Amniotic stem cell (primary cell): ENCODE measurements at places on chromosomes 16 and 17.

DNA sequence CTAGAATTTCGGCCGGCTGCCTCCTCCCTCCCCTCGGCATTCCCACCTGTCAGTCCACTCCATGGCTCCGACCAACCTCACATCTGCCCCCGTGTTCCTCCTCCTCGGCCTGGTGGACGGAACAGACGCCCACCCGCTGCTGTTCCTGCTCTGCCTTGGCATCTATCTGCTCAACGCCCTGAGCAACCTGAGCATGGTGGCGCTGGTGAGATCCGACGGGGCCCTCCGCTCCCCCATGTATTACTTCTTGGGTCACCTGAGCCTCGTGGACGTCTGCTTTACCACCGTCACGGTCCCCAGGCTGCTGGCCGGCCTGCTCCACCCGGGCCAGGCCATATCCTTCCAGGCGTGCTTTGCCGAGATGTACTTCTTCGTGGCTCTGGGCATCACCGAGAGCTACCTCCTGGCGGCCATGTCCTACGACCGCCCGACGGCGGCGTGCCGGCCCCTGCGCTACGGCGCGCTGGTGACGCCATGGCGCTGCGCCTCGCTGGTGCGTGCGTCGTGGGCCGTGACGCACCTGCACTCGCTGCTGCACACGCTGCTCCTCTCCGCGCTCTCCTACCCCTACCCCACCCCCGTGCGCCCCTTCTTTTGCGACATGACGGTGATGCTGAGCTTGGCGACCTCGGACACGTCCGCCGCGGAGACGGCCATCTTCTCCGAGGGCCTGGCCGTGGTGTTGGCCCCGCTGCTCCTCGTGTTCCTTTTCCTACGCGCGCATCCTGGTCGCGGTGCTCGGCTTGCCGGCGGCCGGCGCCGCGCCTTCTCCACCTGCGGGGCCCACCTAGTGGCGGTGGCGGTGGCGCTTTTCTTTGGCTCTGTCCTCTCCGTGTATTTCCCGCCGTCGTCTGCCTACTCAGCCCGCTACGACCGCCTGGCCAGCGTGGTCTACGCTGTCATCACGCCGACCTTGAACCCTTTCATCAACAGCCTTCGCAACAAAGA is at the start of gene OR3A2:
TSS of gene OR3A2 (minus strand) at position 440 of the 948 bp plus-strand sequence.
- no peak for DNase-seq

- no peak for DNase-seq
Measured at GRCh38 chr17:58572846-58573245, 58.4 kb upstream of the MTMR4 start.

DNA sequence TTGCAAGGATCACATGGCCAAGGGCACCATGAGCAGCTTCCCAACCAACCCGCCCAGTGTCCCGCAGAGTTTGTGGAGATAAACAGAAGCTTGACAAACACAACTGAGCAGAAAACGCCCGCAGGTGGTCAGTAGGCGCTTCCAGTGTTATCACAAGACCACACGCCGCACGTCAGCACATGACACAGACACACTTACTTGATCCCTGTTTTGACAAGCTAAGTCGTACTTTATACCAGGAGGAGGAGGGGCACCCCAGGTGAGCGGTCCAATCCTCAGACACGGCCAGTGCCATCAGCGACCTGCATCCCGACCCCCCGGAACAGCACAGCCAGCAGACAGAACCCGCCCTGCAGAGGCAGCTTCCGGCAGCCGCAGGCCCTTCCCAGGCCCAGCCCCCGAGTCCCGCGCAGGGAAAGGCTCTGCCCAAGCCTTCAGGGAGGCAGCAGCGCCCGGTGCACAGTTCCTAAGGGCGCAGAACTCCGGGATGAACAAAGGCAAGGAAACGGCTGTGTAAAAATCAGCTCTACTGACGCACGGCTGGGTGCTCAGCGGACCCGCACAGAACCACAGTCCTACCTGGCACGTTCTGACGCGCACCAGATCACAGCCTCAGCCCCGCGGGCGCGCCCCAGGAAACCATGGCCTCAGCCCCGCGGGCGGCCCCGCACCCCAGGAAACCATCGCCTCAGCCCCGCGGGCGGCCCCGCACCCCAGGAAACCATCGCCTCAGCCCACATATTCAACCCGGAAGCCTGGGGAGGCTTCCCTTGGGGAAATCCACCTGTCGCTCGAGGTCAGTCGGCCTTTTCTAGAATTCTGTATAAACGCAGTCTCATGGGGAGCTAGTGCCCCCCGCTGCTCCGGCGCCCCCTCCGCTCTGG is 27.8 kb downstream of the AXIN1 start:
- no peak for DNase-seq

GRCh38 chr17:29289852-29290251 is 4.1 kb downstream of the NUFIP2 start:
- no peak for DNase-seq

DNA sequence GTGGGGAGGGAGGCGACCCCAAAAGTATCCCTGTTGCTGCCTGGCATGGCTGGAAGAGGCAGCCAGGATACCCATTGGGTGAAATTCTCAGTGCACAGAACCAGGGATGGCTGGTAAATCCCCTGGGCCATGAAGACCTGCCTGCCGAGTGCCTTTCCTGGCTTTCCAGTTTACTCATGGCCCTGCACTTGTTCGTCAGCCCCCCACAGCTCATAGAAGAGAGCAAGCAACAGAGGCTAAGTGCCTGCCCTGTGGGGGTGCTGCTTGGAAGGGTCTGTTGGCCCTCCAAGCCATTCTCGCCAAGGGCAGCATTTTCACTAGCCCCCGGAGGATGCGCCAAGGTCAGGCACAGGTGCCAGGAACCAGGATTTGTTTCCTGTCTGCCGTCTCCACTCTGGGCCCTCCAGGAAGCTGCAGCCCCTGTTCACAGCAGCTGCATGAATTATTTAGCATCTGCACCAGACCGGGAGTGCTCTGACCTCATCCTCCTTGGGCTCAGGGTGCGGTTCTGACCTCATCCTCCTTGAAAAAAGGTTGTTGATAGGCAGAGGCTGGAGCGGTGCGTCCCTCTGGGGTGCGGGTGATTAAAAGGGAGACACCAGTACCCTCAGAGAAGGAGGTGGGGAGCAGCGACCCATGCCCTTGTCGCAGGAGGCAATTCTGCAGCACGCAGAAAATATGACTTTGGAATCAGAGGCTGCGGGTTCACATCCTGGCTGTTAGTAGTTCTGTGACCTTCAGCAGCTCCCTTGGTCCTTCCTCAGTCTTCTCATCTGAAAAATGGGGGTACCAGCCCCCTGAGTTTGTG is 14.2 kb upstream of the CD300A start:
- no peak for DNase-seq

- DNase-seq, result no peak
Measured at GRCh38 chr16:73304008-73304774, 256.3 kb upstream of the ZFHX3 start.

GRCh38 chr17:614653-615546 is 99.7 kb downstream of the VPS53 start:
- DNase-seq, result no peak

DNA sequence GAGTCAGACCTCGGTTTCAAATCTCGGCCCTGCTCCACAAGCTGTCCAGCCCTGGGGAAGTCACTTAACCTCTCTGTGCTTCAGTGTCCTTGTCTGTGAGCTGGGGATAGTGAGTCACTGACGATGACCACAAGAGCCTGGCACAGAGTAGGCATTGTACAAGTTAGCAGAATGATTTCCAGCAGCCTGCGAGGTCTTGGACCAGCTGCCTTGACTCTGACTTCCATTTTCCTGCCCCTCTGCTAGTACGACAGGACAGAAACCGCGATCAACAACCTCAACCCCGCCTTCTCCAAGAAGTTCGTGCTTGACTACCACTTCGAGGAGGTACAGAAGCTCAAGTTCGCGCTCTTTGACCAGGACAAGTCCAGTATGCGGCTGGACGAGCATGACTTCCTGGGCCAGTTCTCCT is 20.7 kb downstream of the CPNE2 start:
- DNase-seq, result no peak

- no peak for DNase-seq
Measured at GRCh38 chr17:55303701-55304145, 39.0 kb downstream of the HLF start.

- no peak for DNase-seq
Measured at GRCh38 chr16:31038993-31039392, 5.6 kb downstream of the STX4 start.
